Activated T-helper 1 cell treated with anti-CD3 and anti-CD28 coated beads, Interleukin-2, amount 50 U/mL, for 16 hours (primary cell): ENCODE measurements at places on chromosomes 2 and 18.

- no peak for DNase-seq
Observed at GRCh38 chr2:29212009-29212408, 96.8 kb downstream of the CLIP4 start.

DNA sequence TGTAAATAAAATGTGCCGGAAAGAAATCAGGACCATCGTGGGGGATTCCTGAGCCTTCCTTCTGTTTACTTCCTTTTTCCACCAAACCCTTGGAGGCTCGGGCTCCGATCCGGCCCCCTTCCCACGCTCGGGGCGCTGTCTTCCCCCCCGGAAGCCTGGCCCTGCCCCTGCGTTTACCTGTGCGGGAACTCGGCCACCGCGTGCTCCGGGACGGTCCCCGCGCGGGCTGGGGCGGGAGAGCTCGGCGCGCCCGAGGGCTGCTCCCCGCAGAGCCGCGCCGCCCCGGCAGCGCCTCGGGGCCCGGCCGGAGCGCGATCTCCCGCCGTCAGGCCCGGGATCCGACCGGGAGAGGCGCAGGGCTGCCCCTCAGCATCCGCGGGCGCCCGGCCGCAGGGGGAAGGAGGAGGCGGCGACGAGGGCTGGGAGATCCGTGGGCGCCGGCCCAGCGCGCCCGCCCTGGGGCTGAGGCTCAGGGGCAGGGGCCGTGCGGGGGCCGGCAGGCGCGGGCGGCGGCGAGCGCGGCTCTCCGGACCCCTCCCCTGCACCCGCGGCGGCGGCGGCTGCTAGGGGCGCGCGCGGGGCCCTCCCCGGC, 435 bp downstream of the ADCY3 start:
- no peak for DNase-seq

DNA sequence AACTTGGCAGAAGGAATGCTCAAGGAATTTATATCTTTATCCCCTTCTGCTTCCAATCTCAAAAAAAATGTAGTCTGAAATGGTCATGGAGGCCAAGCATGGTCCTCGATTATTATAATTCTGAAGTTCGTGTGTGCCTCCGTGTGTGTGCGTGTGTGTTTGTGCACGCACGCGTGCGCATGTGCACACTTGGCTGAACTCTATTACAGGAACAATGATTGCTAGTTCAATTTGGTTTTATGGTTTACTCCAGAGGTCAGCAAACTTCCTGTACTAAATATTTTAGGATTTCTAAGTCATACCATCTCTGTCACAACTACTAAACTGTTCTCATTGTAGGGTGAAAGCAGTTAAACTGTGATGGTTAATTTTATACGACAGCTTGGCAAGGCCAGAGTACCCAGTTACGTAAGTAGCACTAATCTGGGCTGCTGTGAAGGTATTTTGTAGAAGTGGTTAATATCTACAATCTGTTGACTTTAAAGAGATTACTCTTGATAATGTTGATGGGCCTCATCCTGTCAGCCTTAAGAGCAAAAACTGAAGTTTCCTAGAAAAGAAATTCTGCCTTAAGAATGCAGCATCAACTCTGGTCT, 5.8 kb upstream of the MARCHF7 start:
- DNase-seq, result no peak

DNA sequence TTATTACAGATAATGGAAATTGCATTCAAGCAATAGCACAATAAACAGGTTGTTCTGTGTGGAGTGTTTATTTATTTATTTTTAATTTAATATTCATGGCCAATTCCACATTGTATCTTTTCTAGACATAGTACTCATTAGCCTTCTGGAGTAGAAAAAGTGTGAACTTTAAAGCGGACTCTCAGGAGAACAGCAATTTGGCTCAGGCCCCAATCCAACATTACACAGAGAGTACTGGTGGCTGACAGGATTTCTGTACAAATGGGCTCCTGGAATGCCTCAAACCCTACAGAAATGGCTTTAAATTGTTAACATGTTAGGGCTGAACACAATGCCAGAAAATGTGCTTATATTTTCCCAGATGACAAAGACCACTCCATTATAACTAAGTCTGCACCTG, 533.9 kb upstream of the NXPH2 start:
- no peak for DNase-seq

DNA sequence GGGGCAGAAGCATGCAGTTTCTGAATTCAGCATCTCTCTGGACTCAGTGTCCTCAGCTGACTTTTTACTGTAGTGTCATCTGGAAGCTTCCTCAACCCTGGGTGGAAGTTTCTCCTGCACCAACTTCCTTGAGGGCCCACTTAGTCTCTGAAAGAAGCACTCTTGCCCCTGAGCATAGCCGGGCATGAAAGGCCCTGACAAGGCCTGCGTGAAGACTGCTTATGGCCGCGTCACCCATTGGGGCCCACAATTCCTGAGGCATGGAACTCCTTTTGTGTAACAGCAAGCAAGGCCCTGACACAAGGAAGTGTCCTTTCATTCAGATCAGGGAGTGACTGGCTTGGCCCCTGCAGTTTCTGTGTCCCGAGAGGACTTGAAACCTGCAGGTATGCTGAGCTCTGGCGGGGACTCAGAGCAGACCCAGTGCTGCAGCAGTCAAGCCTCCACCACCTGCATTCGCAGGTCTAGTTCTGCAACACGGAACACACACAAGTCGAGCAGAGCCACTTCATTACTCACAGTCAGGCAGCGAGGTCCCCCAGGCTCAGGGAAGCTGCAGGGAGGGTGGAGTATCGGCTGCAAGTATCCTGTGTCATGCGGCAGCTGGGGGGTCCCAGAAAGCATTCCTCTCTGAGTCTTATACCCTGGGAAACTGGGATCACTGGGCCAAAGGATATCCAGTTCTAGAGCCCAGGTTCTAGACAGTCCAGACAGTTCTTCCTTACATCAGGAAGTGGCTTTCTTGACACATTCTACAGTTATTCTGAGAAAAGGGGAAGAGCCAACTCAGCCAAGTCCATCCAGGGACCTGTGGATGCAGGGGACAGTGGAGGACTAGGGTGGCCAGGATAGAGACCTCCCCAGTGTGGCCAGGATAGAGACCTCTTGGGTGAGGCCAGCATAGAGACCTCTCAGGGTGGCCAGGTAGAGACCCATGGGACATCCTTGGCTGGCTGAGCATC, 35.6 kb upstream of the PRLH start:
- DNase-seq, result no peak

DNA sequence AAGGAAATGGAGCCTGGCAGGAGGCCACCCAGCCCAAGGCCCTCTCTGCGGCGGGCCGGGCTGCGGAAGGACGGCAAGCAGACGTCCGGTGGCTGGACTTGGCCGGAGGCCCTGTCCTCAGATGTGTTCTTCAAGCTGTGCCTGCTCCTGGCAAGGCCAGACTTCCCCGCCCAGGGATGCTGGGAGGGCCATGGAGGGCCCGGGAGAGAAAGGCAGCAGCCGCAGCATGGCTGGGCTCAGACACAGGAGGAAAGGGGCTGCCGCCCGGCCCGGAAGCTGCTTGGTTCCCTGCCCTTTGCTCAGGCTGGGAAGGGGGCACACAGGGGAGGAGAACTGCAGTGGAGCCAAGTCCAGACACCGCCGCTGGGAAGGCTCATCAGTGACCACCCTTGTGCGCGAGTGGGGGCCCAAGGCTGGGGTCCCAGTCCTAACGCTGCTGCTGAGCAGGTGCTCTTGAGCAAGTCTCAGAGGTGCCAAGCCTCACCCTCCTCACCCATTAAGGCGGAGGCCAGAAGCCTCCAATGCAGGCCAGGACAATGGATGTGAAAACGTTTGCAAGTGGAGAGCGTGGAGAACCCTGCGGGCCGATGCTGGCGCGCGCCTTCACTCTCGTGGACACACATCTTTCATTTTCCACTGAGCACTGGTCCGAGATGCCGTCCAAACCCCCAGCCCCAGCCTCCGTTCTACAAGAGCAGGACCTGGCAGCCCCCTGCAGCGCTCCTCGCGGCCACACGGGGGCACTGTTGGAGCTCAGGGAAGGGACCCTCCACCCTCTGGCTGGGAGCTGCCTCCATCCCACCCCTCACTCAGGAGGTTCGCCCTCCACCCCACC, 7.9 kb downstream of the CROCC2 start:
- peak; percentile 49 for DNase-seq

DNA sequence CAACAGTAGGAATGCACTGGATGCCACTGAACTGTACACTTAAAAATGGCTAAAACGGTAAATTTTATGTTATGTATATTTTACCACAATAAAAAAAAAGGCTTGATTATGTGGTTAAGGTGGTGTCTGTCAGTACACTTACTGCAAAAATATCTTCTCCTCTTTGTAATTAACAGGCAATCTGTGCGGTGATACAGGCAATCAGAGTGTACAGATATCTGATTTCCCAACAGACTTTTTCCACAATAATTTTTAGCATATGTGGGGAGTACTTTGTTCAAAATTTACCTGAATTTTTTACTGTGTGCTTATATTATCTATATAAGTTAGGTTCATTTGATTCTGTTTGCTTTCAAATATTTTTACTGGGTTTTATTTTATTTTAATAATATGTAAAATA, 175.0 kb upstream of the PGAP1 start:
- no peak for DNase-seq

DNA sequence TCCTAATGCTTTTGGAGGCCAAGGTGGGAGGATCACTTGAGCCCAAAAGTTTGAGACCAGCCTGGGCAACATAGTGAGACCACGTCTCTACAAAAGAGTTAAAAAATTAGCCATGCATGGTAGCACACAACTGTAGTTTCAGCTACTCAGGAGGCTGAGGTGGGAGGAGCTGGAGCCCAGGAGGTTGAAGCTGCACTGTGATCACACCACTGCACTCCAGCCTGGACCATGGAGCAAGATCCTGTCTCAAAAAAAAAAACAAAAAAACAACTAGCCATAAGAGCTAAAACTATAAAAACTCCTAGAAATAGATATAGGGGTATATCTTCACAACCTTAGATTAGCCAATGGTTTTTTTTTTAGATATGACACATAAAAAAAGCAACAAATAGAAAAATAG, 16.9 kb upstream of the COL6A3 start:
- no peak for DNase-seq

DNA sequence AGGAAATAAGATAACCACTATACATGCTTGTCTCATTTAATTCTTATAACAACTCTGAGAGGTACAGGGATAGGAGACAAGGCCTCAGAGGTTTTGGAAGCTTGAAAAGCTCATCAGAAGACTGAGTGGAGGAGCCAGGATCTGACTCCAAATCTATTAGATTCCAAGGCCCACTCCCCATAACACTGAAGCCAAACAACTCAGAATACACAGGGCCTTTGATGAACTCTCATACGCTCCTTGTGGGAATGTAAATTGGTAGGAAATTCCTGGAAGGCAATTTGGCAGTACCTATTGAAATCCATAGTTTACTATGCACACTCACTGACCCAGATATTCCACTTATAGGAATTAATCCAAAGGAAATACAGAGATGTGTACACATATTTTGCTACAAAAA, 27.9 kb downstream of the WIPF1 start:
- no peak for DNase-seq

- DNase-seq, result no peak
Observed at GRCh38 chr18:56386856-56387255, 251.5 kb downstream of the TXNL1 start.

- no peak for DNase-seq
Observed at GRCh38 chr2:108409768-108410167, 32.0 kb downstream of the SULT1C4 start.

DNA sequence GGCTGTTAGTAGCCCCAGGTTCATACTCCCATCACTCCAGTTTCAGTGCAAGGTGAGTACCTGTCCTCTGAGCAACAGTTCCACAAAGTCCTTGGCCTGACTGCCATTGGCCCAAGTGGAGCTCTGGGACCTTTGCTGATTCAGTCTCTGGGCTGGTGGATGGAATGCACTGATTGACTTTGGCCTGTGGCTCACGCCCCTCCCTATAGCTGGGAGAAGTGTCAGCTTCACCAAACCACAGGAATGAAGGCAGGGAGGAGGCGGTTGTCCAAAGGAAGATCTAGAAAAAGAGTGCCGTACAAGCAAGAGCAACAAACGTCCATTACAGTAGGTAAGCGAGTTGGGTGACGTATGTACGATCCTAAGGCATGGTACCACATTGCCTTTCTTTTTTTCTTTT, 34.0 kb downstream of the QPCT start:
- no peak for DNase-seq

- DNase-seq, result no peak
Observed at GRCh38 chr18:62720048-62720447, 4.7 kb downstream of the PHLPP1 start.

DNA sequence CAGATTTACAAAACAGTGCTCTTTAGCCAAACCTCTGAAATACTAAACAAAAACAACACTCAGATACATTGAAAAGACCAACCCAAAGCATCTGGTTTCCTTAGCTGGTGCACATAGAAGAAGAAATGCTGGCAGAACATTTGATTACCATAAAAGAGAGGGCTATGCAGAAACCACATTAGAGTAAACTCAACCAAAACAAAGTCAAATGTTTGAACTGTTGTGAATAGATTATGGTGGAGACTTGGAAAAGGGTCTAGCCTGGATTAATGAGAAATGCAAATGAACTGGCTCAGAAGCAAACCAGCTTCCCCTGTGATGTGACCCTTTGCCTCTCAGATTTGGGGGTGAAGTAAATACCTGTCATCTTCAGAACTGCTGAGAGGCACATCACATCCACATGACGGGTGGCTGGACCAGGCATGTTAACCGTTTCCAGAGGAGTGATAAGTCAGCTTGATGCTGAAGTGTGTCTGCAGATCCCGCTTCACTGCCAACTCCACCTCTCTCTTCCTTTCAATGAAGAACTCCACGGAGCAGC, 153.0 kb downstream of the NRP2 start:
- no peak for DNase-seq

DNA sequence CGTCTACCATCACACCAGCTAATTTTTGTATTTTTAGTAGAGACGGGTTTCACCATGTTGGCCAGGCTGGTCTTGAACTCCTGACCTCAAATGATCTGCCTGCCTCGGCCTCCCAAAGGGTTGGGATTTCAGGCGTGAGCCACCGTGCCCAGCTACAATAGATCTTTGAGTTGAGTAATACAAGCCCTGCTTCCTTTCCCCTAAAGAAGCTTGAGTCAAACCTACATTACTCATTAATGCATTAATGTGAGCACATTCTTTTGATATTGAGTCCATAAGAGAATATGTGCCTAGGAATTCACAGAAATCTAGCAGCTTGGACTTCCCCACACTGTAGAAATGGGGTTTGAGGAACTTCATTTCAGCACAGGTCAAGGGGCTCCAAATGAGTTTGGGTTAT, 39.6 kb downstream of the PSMG2 start:
- no peak for DNase-seq

- DNase-seq, result no peak
Observed at GRCh38 chr2:37459095-37459981, 114.9 kb downstream of the QPCT start.

DNA sequence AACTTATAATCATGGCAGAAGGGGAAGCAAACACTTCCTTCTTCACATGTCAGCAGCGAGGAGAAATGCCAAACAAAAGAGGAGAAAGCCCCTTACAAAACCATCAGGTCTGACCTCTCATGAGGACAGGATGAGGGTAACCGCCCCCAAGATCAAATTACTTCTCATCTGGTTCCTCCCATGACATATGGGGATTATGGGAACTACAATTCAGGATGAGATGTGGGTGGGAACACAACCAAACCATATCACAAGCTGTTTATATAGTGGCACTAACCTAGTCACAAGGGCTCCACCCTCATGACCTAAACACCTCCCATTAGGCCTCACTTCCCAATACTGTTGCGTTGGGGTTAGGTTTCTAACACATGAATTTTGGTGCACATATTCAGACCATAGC, 110.0 kb downstream of the OSBPL6 start:
- no peak for DNase-seq
